SW 1271 (cell line): ENCODE measurements at places on chromosomes 11 and 22.
A peak's percentile ranks its signal among the peaks of the same experiment; 100 is the strongest.

- no peak for DNase-seq
These were observed 86.5 kb upstream of the CARD18 start for GRCh38 chr11:105226091-105226490.

- DNase-seq = no peak
These were observed 2.6 kb downstream of the HBE1 start for GRCh38 chr11:5267033-5267563.

- DNase-seq = no peak
These were observed 1.2 kb downstream of the DDX6 start for GRCh38 chr11:118789501-118790356.

- no peak for DNase-seq
These were observed 167.0 kb downstream of the LDLRAD3 start for GRCh38 chr11:36110668-36111410.

- DNase-seq = no peak
These were observed 426.1 kb downstream of the NTM start for GRCh38 chr11:131796541-131796940.

DNA sequence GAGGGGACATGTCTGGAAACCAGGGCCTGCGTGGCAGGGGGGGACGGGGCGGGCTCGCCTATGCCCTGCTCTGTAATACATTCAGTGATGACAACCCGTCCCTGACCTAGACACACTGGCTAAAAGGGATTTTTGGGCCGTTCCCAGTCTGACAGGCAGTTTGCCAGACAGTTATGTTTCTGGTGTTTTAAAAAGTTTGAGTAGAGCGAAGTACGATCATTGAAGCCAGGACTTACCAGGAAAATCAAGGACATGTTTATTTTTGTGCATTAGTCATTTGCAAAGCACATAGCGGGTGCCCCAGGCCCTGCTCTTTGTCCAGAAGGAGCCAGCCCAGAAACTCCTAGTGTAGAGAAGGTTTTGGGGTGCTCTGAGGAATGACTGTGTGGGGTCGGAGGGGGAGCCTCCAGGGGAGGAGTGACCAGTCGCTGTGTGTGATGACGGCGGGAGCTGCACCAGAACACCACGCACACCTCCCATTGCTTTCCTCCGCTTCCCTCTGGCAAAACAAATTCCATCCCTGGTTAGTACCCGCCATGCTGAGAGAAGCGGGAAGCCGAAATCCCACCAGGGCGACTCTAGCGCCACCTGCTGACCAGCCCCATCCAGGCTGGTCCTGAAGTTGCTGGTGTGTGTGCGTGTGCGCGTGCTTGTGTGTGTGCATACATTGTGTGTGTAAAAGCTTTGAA lies 50.8 kb downstream of the FBLN1 start:
- peak; percentile 34 for DNase-seq

GRCh38 chr11:60594998-60595642 lies 79.9 kb downstream of the MS4A13 start:
- no peak for DNase-seq

DNA sequence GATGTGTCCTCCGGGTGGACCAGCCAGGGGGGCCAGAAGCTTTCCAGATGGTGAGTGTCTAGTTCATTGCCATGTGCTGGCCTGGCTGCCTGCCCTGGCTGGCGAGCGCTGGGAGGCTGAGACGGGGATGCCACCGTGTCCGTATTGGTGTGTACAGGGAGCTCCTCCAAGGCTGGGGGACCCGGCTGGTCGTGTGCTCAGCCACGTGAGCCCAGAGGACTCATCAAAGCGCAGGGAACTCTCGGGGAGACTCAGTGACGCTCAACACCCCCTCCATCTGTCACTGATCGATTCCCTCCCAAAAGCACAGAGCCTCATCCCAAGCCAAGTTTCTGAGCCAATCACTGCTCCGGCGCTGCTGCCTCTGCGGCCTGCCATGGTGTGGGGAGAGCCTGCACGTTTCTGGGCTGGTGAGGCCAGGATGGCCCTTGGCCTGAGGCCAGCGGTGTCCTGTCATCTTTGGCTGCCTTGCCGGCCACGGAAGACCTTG lies 423.7 kb downstream of the SHANK2 start:
- DNase-seq = no peak

DNA sequence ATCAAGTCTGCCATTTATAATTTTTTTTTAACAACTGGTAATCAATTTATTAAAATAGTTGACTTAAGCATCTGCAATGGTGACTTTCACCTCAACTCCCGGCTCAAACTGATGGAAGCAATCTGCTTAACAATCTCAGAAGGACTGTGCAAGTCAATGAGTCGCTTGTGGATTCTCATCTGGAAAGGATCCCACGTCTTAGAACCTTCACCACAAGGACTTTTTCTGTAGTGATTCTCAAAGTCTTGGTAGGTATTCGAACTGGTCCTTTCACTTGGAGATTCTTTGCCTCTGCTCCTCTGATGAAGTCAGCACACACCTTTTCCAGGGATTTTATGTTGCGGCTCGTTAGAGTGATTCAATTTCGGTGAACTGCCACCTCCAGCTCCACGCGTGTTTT lies 7.3 kb downstream of the RSF1 start:
- no peak for DNase-seq
